ENCODE measurements at places on chromosomes 12 and 14. TPM values are rescaled to one million over a fixed set of nuclear protein-coding genes. Genes with fewer than 3 reads are reported as not detected.
A peak's percentile ranks its signal among the peaks of the same experiment; 100 is the strongest.

The CMA1 gene
- total RNA-seq, result not detected

The GDF3 gene
- total RNA-seq, result not detected

The TIGAR gene
- total RNA-seq, result 15.5 TPM

The SLC2A13 gene
- total RNA-seq, result 8.7 TPM

The KLRC4 gene
- total RNA-seq, result not detected

The PCED1B gene
- total RNA-seq, result 3.1 TPM

The TMTC2 gene
- total RNA-seq, result 3.3 TPM

The GPR137C gene
- total RNA-seq, result 2.8 TPM

The CLEC2A gene
- total RNA-seq, result not detected

The TOMM20L gene
- total RNA-seq, result not detected

The SLC6A13 gene
- total RNA-seq, result not detected

The KLRF1 gene
- not detected for total RNA-seq

The WASHC4 gene
- 37.0 TPM for total RNA-seq

The DTX1 gene
- total RNA-seq, result 5.5 TPM

The FAM90A1 gene
- not detected for total RNA-seq

The HNRNPC gene
- 949 TPM for total RNA-seq

GRCh38 chr12:51488281-51488680, 63.6 kb downstream of the SLC4A8 start:
- no peak for DNase-seq

DNA sequence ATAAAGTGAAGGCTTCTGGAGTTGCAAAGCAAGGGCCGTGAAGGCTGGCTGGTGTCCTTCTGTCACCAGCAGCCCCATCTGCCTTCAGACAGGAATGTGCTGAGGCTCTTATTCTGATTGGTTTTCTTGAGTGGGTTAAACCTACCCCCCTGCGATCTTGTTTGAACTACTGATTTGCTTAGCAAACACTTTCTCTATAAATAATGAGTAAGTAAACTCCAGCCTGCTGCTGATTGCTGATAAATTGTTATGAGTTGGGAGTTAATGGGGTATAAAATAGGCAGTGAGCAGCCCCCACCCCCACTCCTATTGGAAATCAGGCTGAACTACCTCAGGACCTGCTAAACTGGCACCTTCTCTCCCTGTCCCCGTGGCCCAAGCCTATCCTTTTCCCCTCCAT, 146.1 kb upstream of the NOS1 start:
- DNase-seq, result no peak

GRCh38 chr12:25495331-25496097, 57.6 kb downstream of the LMNTD1 start:
- no peak for DNase-seq

- DNase-seq, result no peak
Observed at GRCh38 chr14:52948836-52949235, 2.0 kb downstream of the FERMT2 start.

DNA sequence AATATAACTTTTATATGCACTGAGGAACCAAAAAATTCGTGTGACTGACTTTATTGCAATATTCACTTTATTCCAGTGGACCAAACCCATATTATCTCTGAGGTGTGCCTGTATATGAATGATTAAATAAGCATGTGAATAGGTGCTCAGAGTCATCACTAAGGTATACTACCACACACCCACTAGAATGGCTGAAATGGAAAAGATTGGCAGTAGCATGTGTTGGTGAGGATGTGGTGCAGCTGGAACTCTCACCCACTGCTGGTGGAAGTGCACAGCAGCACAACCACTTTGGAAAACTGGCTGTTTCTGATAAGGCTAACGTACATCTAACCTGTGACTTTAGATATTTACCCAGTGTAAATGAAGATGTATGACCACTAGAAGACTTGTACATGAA, 36.8 kb downstream of the GOLGA5 start:
- DNase-seq, result no peak

DNA sequence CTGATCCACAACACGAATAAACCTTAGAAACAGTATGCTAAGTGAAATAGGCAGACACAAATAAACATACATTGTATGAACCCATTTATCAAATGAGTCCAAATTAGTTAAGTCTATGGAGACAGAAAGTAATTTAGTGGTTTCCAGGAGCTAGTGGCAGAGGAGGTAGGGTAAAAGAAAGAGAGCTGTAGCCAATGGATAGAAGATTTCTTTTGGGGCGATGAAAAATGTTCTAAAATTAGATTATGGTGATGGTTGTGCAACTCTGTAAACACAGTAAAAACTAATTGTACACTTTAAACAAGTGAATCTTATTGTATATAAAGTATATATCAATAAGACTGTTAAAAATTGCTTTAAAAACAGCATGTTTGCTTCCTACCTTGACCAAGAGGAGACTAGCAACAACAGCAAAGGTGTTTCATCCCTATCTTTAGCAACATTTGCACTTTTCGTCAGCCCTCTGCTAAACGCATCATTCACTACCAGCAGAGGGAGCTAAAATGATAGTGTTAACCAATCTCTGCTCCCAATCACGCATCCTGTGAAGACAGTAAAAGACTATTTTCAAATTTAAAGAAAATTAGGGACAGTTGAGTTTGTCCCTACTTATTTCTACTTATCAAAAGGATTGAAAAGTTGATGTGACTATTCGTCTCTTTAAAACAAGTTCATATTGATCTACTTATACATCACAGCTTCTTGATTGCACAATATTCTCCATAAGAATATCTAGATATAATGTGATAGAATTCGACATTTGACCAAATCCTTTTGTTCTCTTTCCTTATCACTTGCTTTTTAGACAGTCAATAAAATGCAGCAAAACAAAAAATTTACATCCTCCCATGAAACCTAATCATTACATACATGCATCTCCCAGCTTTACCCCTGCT, 24.0 kb upstream of the LGR5 start:
- DNase-seq, result peak; percentile 76

GRCh38 chr12:63915105-63915800, 70.8 kb downstream of the SRGAP1 start:
- peak; percentile 86 for DNase-seq

DNA sequence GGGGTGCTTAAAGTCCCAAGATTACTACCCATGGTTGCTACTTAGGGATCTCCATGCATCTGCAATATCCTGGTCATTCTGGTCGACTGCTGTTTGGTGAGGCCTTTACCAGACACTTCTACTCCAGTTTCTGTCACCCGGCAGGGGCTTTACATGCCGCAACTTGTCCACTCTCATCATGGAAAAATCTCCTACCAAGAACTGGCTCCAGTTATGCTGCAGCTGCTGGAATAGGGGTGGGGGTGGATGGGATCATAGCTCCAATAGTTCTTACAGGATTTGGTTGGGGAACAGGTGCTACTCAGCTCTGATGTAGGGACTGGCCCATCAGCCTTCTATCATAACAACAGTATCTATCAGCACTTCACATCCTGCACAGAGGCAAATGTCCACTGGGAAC, 51.6 kb downstream of the SPTB start:
- no peak for DNase-seq

GRCh38 chr12:6118891-6119568, 5.4 kb downstream of the VWF start:
- no peak for DNase-seq

- no peak for DNase-seq
Observed at GRCh38 chr14:102813691-102814090, 36.4 kb downstream of the TRAF3 start.

DNA sequence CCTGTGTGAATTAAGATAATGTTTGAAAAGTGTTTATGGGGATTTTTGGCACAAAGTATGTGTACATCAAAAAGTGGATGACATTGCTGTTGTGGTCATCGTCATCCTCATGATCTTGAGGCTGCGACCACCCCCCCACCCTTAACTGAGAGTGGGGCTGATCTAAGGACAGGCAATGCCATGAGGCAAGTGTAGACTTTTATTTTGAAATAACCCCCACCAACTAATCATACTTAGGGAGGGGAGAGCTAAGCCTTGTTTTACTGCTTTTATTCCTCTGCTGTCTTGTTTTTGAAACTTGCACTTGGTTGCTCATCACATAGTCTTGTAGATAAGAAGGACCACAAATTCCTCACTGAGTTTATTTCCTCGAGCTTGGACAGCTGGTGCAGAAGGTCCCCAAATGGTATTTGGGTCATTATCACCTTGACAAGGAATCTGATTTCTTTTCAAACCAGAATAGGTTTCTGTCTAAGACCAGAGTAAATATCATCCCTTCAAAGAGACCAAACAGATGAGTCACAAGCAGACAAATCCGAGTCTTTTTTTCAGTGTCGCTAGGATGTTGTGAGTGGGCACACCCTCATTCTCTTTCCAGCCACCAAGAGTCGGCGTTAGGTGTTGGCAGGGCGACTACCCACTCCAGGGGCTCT, 23.9 kb upstream of the SMOC1 start:
- no peak for DNase-seq

DNA sequence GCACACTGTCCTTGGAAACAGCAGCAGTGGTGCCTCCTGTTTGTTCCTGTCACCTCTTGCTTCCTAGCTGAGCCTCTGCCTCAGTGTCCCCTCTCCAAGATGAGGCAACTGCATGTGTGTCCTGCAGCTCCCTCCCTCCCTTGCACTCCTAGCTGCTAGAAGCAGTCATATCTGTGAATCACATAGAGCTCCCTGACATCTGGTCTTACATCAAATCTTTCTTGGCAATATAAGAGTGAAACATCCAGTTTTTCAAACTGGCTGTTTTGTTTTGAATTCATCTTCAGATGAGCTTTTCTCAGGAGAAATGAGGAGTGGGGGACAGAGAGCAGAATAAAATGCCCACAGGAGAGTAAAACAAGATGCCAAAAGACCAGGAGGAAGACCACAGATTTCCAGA, 103.7 kb downstream of the VCPKMT start:
- DNase-seq, result no peak

- DNase-seq, result no peak
Observed at GRCh38 chr14:91805659-91806058, 61.7 kb downstream of the TC2N start.

- no peak for DNase-seq
Observed at GRCh38 chr12:114767906-114768722, 84.1 kb upstream of the TBX3 start.

GRCh38 chr14:99479906-99480869, at the start of gene SETD3:
Gene SETD3 (minus strand): TSS chr14:99480859. CDS start chr14:99465805, 15,054 bp downstream.
- DNase-seq, result peak; percentile 46

- DNase-seq, result no peak
Observed at GRCh38 chr14:103696070-103696402, 19.2 kb downstream of the XRCC3 start.

GRCh38 chr12:58588770-58589169, 331.5 kb downstream of the LRIG3 start:
- no peak for DNase-seq

DNA sequence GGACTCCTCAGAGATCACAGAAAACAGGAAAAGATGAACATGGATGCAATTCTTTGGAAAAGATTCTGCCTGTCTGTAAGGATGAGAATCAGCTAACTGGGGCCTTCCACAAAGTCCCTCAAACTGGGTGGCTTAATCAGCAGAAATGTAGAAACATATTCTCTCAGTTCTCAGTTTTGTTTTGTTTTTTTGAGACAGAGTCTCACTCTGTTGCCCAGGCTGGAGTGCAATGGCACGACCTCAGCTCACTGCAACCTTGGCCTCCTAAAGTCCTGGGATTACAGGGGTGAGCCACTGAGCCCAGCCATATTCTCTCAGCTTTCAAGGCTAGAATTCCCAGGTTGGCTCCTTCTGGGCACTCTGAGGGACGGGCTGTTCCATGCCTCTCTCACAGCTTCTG, 38.2 kb upstream of the CLIP1 start:
- no peak for DNase-seq

GRCh38 chr12:105382771-105383622, 52.5 kb downstream of the C12orf75 start:
- peak; percentile 82 for DNase-seq

DNA sequence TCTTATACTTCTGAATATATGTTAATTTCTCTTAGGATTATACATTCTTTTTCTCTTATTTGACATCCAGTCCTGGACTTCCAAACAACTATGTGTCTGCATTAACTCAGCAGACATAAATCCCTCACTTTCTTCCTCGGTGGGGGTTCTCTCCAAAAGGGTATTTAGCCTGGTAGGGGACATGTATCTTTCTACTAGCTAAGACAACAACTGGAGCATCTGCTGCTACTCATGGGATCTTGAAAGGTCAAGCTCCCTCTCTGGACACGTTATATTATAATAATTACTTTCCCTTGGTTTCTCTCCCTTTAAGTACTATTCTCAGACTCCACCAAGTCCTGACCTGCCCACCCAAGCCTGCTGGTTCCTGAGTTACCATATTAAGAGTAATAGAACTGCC, 983.7 kb upstream of the FLRT2 start:
- DNase-seq, result no peak

DNA sequence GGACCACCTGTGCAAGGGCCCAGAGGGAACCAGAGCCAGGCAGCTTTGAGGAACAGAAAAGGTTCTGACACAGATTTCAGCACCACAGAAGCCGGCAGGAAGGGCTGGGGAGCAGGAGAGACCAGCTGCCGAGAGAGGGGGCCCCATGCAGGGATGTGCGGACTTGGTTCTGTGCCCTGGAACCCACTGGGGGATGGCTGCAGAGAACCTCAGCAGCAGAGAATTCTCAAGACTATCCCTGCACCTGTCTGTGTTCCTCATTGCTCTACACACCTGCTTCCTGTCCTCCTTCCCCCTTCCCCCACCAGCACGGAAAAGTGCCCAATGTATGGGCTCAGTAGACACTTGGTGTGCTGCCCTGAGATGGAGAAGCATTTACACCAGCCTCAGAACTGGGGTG, 3.2 kb downstream of the SERPINA9 start:
- DNase-seq, result no peak

DNA sequence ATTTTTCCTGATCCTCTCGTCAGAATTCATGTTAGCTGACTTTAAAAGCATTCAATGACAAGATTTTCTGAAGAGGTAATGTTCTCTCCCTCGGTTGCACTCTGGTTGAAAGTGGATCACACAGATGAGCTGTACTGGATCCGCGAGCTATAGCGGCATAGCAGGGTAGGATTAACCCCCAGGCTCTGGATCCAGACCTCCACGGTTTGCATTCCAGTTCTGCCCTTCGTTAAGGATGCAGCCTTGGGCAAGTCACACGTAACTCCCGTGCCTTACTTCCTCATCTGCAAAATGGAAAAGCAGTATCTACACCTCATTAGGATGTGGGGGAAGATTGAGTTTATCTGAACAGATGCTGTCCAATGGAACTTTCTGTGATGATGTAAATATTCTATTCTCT, 13.8 kb downstream of the CCDC92 start:
- DNase-seq, result no peak

- no peak for DNase-seq
Observed at GRCh38 chr12:132385923-132386751, 56.7 kb upstream of the GALNT9 start.

DNA sequence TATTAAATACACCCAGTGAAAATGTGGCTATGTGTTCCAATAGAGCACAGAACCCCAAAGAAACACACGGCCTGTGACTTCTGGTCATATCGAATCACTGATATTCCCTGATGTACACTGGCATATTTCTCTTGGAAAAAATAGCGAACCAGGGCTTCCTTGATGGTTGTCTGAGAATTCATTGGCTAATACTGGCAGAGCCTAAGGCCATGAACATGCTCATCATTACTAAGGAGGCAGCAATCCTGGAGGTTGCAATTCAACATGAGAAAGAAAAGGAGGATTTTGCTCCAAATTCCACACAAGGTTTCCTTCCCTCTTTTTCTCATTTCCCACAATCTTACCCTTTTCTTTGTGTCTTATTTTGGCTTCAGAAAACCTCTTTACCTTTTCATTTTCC, 212.9 kb upstream of the HMGA2 start:
- DNase-seq, result no peak

- DNase-seq, result no peak
Observed at GRCh38 chr14:76484355-76484754, 108.4 kb downstream of the ESRRB start.
